Spinal cord (tissue), 10 donors: ENCODE measurements at places on chromosomes 6 and 20.
A peak's percentile ranks its signal among the peaks of the same experiment; 100 is the strongest.

- H3K27me3 ChIP-seq, result no peaks in the 10 kb centered on the region
- H3K36me3 ChIP-seq, result no peaks in the 10 kb centered on the region
- DNase-seq, result no peak
- no peak overlapping the region for H3K27ac ChIP-seq
These were observed 30.0 kb downstream of the DZANK1 start for GRCh38 chr20:18436847-18437246.

GRCh38 chr6:15107644-15108382, 138.1 kb upstream of the JARID2 start:
- no peaks in the 10 kb centered on the region for H3K36me3 ChIP-seq
- no peaks in the 10 kb centered on the region for H3K27me3 ChIP-seq
- DNase-seq, result no peak
- H3K27ac ChIP-seq, result no peak overlapping the region

GRCh38 chr20:55258559-55258958, 746.8 kb downstream of the CBLN4 start:
- H3K4me1 ChIP-seq, result no peaks in the 10 kb centered on the region
- H3K36me3 ChIP-seq, result no peaks in the 10 kb centered on the region
- no peak for DNase-seq
- H3K27me3 ChIP-seq, result no peaks in the 10 kb centered on the region

GRCh38 chr6:98844244-98845210, 10.2 kb downstream of the POU3F2 start:
- DNase-seq, result no peak
- H3K27me3 ChIP-seq, result peaks cover 69% of the 10 kb centered on the region
- H3K4me3 ChIP-seq, result peak overlapping the region; percentile 50
- H3K27ac ChIP-seq, result peak overlapping the region; percentile 91

GRCh38 chr6:111478064-111478476, 4.9 kb downstream of the REV3L start:
- no peak overlapping the region for H3K27ac ChIP-seq
- no peak for DNase-seq
- H3K27me3 ChIP-seq, result no peaks in the 10 kb centered on the region
- H3K4me3 ChIP-seq, result no peak overlapping the region
- H3K36me3 ChIP-seq, result no peaks in the 10 kb centered on the region

- no peaks in the 10 kb centered on the region for H3K27me3 ChIP-seq
- no peak for DNase-seq
- no peak overlapping the region for H3K27ac ChIP-seq
- H3K36me3 ChIP-seq, result peaks cover 21% of the 10 kb centered on the region
These were observed 26.1 kb upstream of the KCNB1 start for GRCh38 chr20:49508435-49509199.
